ENCODE measurements at places on chromosomes 11 and 22.
A peak's percentile ranks its signal among the peaks of the same experiment; 100 is the strongest.

GRCh38 chr22:39215426-39216142, 29.2 kb downstream of the PDGFB start:
- DNase-seq, result no peak

DNA sequence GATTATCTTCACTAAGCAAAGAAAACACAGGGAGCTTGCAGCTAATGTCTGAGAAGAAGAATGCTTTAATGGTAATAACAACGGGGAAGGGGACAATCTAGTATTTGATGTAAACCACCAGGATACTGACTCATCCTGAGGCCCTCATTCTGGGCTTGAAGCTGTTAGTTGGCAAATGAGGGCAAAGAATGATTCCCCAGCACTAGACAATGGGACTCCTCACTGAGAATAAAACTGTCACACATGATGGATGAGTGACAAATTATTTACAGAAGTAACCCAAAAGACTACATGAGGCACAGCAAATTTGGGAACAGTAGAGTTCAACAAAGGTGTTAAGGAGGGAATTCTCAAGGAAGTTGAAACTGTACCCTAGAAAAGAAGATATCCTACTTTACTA, 76.3 kb downstream of the FAM168A start:
- DNase-seq, result peak; percentile 39

DNA sequence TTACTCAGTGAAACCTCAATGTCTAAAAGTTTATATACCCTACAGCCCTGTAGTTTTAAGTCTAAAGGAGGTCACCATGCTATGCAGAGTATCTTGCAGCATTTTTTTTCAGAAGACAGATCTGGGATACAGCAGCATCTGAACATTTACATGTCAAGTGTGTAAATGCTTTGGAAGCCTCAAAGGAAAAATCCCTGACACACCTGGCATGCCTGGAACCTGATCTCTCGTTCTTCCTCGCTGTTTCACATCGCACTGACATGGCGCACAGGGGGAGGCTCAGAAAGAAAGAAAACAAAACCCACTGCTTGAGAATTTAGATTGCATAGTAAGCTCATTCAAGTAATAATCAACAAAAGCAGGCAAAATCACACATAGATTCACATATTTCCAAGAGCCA, 31.0 kb downstream of the PAX6 start:
- no peak for DNase-seq

DNA sequence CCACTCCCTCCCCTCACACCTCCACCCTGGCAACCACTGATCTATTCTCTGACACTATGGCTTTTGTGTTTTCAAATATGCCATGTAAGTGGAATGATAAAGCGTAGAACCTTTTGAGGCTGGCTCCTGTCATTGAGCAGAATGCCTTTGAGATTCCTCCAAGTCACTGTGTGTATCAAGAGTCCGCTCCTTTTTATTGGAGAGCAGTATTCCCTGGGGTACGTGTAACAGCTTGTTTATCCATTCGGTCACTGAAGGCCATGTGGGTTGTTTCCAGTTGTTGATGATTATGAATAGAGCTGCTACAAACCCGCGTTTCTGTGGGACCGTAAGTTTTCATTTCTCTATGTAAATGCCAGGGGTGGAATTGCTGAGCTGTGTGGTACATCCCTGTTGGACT, 10.3 kb downstream of the TP53I11 start:
- no peak for DNase-seq

DNA sequence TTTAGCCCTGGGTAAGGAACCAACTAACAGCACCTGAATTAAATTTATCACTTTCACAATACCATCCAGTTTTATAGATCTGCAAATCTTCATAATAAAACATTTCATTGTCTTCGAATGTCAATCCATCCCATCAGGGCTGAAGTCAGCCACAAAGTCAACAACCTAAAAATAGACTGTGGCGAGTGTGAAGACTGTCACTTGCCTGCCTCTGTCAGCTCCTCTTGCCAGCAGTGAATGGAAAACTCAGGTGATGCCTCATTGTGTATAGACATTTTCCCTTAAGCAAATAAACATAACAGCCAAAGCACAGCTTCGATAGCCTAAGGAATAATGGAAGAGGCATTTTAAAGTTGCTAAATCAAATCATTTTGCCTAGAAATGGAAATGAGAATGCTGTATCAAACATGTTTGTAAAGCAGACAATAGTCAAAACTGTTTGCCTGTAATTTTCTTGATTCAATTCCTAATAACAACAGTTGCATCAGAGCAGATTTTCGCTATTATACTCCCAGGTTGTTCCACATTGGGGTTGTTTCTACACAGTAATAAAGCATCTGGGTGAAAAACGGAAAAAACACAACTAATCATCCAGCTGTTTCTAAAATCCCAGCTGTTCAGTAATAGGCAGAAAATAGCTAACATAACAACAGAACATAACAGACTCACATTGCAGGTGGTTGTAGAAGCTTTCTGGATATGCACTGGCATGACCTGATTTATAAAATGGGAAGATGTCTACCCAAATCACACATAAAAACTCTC, 15.7 kb downstream of the KCNA4 start:
- DNase-seq, result no peak

GRCh38 chr11:19827399-19828135, 114.9 kb downstream of the NAV2 start:
- DNase-seq, result no peak

DNA sequence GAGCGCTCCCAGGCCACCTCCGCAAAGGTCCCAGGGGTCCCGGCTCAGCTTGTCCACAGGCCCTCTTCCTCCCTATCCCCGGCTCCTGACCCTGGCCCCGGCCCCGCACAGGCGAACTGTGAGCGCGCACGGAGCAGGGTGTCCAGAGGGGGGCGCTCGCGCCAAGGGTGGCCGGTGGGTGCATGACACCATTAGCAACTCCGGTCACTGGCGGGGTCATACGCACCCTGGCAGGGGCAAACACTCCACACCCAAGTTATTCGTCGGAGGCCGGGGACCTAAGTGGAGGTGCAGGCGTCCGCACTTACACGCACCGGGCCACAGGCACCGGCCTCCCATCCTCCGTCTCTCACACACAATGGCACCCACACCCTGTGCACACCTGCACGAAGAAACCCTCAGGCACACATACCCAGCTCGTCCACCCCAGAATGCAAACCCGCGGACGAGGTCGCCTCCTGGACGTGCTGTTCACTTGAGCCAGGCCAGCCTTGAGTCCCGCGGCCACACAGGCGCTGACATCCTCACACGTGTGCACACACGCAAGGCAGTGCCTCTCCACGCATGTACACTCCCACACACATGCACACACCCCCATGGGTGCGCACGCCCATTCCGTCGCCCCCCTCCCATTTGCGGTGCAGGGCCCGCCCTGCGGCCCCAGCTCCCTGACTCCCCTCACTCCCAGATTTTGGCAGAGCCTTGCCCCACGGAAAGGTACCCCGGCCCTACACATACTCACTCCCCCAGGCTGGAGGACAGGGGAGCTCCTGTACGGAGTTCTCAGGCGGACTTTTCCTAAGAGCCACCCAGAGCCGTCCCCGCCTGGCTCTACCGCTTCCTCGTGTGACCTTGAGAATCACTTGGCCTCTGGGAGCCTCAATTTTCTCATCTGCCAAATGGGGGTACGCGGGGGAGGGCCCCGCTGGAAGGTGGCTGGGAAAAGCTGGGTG, at the start of gene RASGRP2:
TSS of gene RASGRP2 (minus strand) at position 552 of the 953 bp plus-strand sequence. CDS start 1,276 bp downstream, outside the sequence.
- peak; percentile 74 for DNase-seq

GRCh38 chr11:70080763-70081162, 2.6 kb downstream of the ANO1 start:
- DNase-seq, result peak; percentile 66

DNA sequence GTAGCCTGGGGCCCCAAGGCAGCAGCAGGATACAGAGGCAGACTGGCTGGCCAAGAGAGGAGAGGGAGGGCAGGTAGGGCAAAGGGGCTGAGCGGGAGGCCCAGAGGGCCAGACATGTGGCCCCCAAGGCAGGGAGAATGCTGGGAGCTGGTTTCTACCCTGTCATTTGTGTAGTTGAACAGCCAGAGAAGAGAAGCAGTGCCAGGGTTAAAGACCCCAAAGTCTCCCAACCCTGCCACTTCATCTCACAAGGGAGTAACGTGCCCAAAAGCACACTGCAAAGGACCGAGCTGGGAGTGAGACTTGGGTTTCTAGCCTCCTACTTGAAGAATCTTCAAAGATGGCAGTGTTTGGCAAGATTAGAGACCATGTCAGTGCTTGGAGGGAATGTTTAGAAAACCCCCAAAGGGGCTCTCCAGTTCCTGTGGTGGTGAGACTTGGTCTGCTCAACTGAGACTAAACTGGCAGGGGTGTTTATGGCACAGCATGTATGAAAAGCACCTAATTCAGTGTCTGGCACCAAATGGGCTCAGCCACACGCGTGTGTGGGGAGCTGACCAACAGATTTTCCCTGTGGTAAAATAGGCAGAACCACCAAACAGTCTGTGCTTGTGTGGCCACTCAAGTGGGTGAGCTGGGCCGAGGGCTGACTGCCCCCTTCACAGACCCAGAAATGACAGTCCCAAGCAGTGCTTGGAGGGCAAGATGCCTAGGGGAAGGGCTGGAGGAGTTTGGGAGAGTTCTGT, 68.2 kb upstream of the CLTCL1 start:
- DNase-seq, result no peak

DNA sequence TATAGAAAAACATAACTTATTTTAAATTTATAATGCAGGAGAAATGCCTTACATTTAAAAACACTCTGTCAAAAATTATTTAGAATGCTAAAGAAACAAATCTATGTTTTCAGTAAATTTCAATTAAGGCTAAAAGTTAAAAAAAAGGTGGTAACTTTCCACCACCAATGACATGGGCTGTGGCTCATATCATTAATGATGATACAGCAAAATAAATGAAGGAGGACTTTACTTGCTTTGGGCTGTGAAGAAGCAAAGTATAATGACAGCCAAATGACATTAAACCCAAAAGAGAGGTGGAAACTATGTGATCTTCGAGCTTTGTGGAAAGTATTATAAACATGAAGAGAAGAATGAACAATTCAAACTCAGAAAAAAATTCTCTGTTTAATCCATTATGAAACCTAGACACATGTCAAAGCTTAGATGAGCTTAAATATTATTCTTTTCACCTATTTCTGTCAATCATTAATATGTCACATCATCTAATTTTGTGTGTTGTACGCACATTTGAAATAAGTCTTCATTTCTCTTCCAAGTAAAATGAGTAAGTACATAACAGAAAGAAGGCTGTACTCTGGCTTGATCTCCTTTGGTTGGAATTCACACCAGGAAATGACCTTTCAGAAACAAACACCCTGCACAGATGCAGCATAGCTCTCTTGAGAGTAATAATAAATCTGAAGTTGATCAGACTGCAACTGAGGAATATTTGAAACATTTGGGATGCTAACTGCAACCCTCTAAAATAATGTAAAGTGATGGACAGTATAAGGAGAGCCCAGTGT, 265.8 kb downstream of the TTC28 start:
- no peak for DNase-seq

DNA sequence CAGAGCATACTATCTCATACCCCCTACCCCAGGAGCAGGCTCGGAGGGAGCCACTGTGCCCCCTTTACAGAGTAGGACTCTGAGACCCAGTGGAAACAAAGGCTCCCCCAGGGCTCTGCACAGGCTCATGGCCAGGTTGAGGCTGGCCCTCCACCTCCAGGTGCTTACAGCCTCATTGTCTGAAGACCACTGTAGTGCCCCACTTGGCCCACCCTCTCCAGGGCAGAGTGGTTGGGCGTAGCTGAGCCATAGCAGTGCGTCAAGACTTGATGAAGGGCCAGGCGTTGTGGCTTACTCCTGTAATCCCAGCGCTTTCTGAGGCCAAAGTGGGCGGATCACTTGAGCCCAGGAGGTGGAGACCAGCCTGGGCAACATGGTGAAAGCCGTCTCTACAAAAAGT, 1.7 kb downstream of the ANKRD13D start:
- DNase-seq, result no peak

- no peak for DNase-seq
These were observed 34.6 kb upstream of the BID start for GRCh38 chr22:17808693-17809403.

GRCh38 chr11:125299061-125299615, 134.6 kb downstream of the PKNOX2 start:
- no peak for DNase-seq

- DNase-seq, result peak; percentile 5
These were observed 858.4 kb downstream of the NTM start for GRCh38 chr11:132228746-132229325.

- no peak for DNase-seq
These were observed 2.3 kb upstream of the FOLR1 start for GRCh38 chr11:72189455-72190250.

DNA sequence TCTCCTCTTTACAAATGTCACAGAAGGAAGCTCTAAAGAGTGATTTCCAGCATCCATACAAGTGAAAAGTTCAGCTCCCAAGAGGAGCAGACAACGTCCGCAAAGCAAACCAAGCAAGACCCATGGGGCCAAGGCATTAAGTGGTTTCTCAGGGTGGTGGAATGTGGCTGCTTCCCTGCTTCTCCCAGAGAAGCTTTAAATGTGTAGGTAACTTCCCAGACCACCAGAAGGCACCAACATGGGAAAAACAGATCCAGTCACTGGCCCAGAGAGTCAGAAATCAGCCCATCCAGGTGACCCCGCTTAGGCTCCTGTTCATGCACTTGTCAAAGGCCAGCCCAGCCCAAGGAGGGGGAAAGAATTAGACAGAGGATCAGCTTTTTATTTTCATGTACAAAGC, 13.3 kb upstream of the PHF21A start:
- DNase-seq, result no peak

GRCh38 chr11:33536178-33536577, 164.4 kb downstream of the C11orf91 start:
- DNase-seq, result no peak

- DNase-seq, result no peak
These were observed 48.4 kb downstream of the NOX4 start for GRCh38 chr11:89442801-89443200.

GRCh38 chr22:23178512-23179254, 1.6 kb upstream of the BCR start:
- peak; percentile 82 for DNase-seq

- no peak for DNase-seq
These were observed 202.8 kb upstream of the MTNR1B start for GRCh38 chr11:92766698-92767097.

DNA sequence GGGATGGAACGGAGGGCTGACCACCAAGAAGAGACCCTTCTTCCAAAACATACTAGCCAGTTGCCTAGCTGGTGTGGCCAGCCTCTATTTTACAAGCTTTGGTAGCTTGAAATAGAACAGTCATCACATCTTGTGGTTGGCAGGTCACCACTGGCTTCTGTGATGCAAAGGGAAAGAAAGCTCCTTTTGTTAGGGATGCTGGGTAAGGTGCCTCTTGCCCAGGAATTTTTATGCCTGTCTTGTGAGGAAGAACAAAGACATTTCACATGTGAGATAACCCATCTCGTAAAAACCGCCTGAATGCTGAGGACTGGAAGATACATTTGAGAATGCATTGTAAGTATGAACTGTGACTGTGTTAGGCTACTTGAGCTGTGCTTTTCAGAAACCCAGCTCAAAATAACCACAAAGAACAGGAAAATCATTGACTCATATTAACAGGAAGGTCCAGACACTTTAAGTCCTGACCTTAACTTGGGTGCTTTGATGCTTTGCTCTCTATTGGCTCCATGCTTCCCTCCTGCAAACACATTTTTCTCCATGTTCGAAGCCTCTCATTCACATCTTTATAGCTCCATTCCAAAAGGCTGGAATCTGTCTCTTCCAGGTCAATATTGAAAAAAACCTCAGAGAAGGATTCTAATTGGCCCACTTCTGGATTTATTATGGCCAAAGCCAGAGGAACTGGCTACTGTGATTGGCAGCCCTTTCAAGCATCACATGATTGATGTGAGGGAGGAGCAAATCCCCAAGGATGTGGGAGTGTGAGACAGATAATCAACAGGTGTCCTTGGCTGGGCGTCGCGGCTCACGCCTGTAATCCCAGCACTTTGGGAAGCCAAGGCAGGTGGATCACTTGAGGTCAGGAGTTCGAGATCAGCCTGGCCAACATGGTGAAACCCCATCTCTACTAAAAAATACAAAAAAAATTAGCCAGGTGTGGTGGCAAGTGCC, 53.9 kb downstream of the MICAL2 start:
- DNase-seq, result peak; percentile 85
